ENCODE measurements at places on chromosomes 6 and 20.

- DNase-seq, result no peak
Measured at GRCh38 chr6:79782792-79783580, 151.9 kb downstream of the SH3BGRL2 start.

GRCh38 chr20:10793766-10794165 lies 120.0 kb upstream of the JAG1 start:
- no peak for DNase-seq

- DNase-seq, result no peak
Measured at GRCh38 chr20:24950128-24950835, 1.2 kb downstream of the CST7 start.

GRCh38 chr20:5180421-5180820 lies 53.6 kb downstream of the CDS2 start:
- DNase-seq, result no peak

- no peak for DNase-seq
Measured at GRCh38 chr20:49372095-49372734, 94.4 kb upstream of the ZNFX1 start.

DNA sequence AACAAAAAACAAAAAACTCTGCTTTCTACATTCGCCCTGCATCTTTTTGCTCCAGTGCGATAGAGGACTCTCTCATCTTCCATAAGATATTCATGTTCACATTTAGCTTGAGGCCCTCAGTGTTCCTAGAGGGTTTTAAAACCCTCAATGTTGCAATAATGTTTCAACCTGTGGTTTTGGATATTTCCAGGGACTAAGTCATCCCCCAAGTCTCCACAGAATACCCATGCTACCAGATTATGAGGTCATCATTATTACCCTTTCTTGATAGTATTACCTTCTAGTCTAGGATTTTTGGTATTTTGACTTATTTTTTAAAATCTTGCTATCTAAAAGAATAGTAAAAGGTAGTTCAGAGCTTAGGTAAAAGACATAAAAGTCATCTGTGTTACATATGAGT lies 480.5 kb upstream of the ID4 start:
- DNase-seq, result no peak

DNA sequence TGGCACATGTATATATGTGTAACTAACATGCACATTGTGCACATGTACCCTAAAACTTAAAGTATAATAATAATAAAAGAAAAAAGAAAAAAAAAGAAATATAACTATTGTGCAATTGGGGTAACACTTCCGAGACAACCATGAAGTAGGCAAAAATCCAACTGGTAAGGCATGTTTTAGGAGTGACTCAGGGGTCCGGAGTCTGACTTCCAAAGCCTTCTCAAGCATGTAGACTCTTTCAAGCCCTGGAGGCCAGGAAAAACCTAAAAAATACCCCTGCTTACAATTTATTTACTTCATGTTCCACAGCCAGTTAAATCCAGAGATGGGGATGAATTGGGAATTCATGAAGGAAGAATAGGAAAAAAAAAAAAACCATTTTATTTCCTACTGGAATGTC lies 161.3 kb upstream of the PHACTR1 start:
- no peak for DNase-seq

DNA sequence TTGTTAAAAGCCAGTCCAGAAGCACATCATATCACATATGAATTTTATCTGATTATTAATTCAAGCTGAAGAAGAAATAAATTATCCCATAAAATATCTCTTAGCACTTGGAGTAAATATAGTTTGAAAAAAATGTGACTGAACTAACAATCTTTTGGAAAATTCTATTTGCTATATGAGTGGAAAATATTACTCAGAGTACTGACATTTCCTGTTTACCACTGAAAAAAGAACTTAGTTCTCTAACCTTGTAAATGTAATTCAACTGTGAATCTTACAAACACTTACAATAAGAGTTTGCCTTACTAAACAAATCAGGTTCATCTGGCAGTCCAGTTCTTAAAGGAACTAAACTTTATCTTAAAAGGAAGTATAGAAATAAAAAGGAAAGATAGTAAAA lies 44.2 kb downstream of the MOXD1 start:
- DNase-seq, result no peak

GRCh38 chr20:54197621-54198604 lies 10.0 kb upstream of the PFDN4 start:
- DNase-seq, result no peak

DNA sequence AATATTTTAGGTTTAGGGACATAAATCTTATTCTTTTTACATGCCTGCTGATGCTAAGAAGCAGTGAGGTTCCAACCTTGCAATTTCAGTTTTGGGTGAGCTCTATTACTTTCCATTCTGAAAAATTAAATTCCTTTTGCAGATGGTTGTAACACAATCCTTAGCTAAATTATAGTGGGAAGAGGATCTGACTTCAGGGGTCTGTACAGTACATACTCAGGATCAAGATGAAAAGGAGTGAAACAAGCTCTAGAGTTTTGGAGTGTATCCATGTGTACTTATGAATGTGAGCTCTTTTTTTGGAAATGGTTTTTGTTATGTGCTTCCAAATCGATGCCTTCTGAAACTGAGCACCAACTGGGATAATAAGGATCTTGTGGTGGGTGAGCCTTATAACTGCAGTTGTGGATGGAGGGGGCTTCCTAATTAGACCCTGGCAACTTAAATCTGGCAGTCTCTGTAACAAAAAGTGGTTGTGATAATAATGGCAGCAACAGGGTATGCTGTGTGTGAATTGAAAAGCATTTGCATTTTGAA lies 218.8 kb upstream of the MAP3K7 start:
- no peak for DNase-seq

DNA sequence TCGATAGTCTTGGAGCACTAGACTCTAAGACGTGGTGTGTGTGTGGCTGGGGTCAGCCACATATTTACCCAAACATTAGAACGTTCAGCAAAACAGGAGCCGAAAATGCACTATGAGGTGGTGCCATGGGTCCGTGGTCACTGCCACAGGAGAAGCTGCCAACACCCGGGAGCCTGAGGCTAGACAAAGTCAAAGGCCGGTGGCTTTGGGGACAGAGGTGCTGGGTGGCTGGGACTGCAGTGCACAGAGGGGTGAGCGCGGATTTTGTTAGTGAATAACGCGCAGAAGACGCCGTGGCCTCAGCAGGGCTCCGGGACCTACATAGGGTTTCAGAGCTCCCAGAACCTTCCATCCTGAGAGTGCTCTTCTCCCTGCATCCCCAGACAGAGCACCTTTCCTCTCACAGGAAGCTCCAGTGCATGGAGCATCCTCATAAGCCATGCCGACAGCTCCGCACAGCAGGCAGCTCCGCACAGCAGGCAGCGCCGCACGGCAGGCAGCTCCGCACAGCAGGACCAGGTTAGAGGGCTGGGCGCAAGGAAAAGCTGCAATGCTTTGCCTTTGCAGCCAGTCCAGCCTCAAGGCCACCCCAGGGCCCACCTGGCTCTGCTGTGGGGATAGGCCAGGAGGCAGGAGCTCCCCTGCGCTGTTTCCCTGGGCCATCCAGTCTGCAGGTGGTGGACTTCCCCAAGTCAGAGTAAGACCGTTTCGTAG lies 304.1 kb downstream of the TAF4 start:
- no peak for DNase-seq

DNA sequence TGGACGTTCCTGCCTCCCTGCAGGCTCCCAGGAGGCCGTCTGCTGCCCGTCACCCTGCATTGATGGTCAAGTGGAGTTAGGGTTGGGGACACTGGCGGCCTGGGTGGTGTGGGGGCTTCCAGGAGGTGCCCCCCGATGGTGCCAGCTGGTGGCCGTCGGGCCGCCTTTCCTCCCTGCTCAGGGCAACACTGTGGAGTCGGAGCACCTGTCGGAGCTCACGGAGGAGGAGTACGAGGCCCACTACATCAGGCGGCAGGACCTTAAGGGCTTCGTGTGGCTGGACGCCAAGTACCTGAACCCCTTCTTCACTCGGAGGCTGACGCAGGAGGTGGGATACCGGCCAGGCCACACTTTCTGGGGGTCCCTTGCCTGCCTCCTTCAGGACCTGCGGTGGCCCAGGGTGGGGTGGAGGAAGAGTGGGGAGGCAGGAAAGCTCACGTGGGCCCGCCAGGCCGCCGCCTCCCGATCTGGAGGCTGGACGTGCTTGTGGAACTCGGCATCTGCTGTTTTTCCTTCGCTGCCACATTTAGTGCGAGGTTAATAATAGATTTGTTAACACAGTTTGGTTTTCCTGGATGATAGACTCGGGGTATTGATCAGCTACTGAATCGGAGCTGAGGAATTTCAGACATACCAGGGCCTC lies 28.6 kb downstream of the SPATA2 start:
- DNase-seq, result no peak

- no peak for DNase-seq
Measured at GRCh38 chr6:111989743-111990142, 64.2 kb upstream of the CCN6 start.

- no peak for DNase-seq
Measured at GRCh38 chr6:161265975-161266374, 7.9 kb downstream of the AGPAT4 start.

DNA sequence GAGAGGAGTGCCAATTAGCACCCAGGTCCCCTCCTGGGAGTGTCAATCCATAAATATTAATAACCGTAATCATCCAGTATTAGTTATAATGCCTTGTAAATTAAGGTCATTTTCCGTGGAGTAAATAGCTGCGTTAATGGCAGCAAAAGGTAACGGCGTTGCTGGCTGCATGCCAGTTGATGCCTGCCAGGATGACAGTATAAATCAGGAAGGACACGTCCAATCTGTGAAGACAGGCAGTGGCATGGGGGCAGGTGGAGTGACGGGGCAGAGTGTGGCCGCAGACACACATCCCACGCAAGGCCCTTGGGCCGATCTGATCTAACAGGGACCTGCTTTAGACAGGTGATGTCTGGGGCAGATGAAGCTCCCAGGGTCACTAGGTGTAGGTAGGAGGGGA lies 49.1 kb downstream of the KCNB1 start:
- DNase-seq, result no peak

DNA sequence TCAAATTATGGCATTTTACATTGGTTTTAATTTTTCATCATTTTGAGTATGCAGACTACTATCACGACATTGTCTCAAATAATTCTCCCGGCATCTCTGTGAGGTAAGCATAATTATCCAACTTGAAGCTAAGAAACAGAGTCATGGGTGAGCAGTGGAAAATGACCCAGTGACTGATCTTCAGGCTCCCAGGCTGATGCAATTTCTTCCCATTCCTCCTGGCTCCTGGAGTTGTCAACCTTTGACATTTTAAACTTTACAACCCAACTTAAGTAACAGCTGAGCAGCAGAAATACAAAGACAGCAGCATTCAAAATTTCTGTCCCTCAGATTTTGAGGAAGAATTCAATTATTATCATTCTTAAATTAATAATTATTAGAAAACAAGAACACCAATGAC lies 13.7 kb upstream of the LAMA4 start:
- DNase-seq, result no peak

DNA sequence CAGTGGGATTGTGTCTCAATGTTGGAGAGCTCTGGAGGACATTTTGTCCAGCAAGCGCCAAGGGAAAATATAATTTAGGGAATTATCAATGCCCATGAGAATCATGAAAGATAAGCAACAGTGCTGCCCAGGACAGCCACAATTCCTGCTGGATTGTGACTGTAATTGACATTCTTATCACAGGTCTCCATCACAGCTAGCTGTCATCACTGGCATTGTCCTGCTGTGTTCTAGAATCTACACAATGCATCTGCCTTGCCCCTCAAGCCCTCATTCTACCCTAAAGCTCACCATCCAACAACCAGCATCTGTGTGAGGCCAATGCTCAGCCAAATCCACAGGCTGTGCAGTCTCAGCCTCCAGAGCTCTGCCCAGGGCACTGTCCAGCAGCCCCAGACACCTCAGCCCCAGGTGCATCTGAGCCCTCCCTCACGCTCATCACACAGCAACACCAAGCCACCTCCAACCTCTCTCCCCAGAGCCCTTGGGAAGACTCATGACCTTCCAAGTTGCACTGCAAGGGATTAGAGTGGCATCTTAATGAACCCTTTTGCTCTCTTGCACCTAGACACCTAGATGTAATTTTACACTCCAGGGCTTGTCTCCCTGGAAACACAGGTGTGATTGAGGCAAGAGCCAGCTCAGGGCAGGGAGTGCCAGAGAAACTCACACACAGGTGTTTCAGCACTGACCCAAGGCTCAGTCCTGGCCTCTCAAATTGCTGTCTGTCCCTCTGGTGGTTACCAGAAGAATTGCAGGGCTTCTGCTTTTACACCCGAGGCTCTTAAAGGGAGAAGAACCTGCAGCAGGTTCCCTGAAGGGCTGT lies 85.2 kb upstream of the PHACTR3 start:
- DNase-seq, result no peak

DNA sequence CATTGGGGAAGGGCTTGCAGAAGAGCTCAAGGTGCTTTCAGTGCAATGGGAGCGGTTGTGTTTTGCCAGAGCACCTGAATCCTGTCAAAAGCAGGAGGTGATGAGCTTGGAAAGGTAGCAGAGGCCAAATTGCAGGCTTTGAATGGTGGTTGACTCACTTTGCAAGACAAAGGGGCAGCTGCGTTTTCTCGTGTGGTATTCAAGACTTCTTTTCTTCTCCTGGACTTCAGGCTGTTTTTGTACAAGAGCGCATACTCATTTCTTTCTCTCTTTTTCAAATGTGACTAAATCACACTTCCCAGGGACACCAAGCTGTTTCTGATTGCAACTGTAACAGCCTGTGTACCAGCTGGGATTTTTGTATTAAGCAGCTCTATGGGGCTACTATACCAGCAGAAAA lies 32.3 kb downstream of the GHRH start:
- DNase-seq, result no peak

- DNase-seq, result no peak
Measured at GRCh38 chr20:15847196-15847784, 726.0 kb downstream of the KIF16B start.

DNA sequence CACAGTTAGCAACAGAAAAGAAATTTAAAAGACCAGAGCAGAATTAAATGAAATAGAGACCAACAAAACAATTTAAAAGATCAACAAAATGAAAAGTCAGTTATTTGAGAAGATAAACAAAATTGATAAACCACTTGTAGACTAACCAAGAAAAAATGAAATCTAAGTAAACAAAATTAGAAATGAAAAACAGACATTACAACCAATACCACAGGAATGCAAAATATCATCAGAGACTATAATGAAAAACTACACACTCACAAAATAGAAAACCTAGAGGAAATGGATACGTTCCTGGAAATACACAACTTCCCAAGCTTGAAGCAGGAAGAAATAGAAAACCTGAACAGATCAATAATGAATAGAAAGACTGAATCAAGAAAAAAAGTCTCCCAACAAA lies 97.8 kb downstream of the WDR27 start:
- DNase-seq, result no peak

- no peak for DNase-seq
Measured at GRCh38 chr6:12586721-12587480, 129.7 kb upstream of the PHACTR1 start.

GRCh38 chr6:41193171-41193734 lies 7.7 kb downstream of the TREML2 start:
- DNase-seq, result no peak

GRCh38 chr6:80098392-80098791 lies 8.1 kb upstream of the BCKDHB start:
- no peak for DNase-seq

DNA sequence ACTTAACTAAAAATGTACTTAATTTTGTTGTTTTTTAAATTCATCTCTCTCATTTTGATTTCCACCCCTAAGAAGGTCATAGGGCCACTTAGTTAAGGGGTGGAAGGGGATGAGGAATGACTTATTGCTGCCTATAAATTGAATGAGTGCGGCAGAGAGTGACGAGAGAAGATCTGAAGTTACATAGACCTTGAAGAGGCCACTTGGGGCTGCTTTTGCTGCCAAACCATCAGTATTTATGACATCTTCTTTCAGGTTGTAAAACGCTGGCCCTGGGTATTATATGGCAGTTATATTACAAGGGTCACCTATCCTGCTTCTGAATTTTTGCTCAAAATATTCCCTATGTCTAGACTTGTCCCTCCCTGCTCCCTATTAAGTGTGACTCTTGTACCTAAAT lies 119.6 kb upstream of the RIMS1 start:
- DNase-seq, result no peak
